ENCODE measurements at places on chromosomes 7 and 10.

DNA sequence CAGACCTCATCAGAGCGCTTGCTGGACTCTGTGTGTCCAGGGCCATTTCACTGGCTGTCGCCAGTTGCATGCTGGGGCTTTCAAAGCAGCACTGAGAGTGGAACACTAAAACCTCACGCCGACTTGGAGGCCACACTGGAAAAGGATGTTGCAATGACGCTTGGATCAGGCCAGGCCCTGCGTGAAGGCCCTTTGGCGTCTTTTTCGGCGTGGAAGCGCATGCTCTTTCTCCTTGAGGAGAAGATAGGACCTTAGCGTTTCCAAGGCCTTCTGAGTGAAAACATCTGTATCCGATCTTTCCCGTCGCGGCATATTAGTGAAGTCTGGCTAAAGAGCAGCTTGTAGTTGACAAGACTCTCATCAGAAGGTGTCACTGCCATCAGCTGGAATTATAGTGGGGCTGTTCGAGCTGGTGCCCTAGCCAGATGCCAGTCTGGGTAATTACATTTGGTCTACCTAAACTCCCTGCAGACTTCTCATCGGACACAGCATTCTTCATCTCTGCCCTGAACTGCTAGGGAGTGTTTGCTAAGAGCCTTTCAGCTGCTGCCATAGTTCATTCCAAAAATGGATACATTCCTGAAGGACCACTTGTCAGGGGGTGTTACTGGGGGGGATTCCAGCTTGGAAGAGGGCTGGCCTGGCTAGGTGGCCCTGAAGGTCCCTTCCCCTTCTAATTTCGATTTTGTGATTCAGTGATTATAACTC lies 167.7 kb upstream of the TCF7L2 start:
- no peak for DNase-seq

DNA sequence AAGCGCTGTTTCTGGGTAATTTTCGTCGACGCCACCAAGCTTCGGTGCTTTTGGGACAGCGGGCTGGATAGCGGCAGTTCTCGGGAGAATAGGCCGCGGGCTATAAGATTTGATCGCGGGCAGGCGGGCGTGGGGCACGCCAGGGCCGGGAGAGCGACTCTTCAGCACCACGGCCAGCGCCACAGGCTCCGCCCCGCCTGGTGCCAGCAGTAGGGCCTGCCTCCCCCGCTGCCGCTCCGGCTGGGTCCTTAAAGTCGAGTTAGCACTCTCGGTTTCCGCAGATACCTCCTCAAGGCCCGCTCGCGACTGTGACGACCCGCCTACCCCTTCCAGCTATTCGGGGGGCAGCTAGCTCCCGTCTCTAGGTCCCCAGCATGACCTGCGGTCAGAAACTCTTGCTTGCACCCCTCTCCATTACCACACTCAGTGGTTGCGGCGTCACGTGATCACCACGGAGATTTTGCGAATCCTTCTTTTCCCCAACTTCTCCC lies 9.4 kb downstream of the NXPH1 start:
- no peak for DNase-seq

DNA sequence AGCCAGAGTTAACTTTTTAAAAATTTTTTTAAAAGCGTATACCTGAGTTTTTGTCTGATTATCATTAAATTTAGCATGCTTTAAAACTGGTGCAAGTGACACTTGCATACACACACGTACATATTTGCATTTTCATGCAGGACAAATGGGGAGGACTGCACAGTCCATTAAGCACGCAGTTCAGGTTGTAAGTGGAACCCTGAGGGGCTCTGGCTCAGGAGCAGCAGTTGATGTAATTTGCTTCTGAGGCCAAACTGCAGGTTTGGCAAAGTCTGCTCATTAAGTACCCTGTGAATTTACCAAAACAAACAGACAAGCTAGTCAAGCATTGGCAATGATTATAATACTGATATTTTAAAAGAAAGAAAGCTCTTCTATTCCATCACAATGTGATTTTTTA lies 215.8 kb upstream of the PFKP start:
- DNase-seq, result no peak

- no peak for DNase-seq
Observed at GRCh38 chr10:10431422-10432066, 586.1 kb upstream of the CELF2 start.

GRCh38 chr10:109647627-109648026 lies 275.7 kb downstream of the XPNPEP1 start:
- DNase-seq, result no peak

DNA sequence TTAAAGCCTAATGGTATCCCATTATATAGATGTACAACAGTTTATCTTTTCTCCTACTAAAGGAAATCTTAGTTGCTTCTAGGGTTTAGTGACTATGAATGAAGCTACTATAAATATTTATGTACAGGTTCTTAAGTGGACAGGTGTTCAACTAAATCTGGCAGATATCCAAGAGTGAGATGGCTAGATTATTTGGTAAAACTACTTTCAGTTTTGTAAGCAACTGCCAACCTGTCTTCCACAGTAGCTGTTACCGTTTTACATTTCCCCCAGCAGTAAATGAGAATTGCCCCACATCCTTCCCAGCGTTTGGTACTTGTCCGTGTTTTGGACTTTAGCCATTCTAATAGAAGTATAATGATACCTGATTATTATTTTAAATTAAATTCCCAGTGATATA lies 144.9 kb upstream of the MAGI2 start:
- DNase-seq, result no peak

- DNase-seq, result no peak
Observed at GRCh38 chr10:108688314-108688713, 1235.0 kb downstream of the XPNPEP1 start.

All from CD4-positive, alpha-beta T cell (primary cell).